ENCODE measurements at places on chromosomes 1 and 21.

DNA sequence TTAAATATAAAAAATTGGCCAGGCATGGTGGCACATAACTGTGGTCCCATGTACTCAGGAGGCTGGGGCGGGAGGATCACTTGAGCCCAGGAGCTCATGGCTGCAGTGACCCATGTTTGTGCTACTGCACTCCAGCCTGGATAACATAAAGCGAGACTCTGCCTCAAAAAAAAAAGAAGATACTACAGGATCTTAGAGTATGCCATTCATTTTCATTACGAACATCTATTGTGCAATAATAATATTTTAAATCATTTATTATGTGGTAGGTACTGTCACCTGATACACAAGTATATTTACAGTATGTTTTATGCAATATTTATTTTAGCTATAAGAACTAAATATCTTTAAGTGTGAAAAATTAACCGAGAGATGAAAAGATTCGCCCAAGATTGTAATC is 9.3 kb upstream of the GIPC2 start:
- DNase-seq, result no peak

GRCh38 chr1:201734786-201735185 is 94.2 kb upstream of the IPO9 start:
- DNase-seq, result no peak

GRCh38 chr21:35982717-35983116 is 77.6 kb downstream of the SETD4 start:
- DNase-seq, result no peak

DNA sequence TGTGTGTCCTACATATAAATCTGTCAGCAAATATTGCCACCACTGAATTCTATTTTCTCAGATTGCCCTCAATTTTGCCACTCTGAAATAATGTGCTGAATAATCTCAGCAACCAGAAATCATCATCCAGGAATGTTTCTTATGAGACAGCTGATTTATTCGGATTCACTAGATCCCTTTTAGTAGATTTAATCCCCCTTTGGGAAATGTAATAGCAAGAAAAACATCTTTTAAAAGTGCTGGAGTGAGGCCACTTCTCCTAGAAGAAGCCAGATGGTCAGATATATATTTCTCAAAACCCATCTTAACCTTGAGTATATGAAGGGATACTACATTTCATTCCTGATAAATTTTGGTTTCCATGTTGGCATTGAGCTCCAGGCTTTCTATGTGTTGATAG is 327.7 kb downstream of the SMYD3 start:
- DNase-seq, result no peak

GRCh38 chr1:3204725-3205124 is 135.7 kb downstream of the PRDM16 start:
- no peak for DNase-seq

DNA sequence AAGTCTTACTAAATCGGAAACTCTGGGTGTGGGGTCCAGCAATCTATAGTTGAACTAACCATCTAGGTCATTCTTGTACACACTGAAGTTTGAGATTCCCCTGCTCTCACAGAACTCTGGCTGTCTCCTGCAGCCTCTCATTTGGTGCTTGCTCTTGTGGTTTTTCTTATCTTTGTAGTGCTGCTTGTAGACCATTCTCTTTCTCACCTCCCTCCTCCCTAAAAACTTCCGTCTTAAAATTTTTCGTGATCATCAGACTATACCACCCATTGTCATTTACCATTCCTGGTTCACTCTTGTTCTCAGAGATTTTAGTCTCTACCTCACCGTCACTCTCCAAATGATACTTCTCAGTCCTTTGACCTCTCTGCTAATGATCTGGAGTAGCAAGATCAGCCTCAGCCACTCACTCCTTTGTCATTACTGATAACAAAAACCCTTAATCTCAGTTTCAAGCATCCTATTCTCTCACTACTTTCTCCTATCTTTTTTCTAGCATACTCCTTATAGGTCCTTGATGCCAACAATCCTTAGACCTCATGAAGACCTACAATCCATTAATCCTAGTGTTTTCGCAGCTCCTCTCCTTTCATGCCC is 13.0 kb upstream of the EPHX4 start:
- no peak for DNase-seq

GRCh38 chr1:42990757-42991346 is 32.2 kb upstream of the SLC2A1 start:
- no peak for DNase-seq

DNA sequence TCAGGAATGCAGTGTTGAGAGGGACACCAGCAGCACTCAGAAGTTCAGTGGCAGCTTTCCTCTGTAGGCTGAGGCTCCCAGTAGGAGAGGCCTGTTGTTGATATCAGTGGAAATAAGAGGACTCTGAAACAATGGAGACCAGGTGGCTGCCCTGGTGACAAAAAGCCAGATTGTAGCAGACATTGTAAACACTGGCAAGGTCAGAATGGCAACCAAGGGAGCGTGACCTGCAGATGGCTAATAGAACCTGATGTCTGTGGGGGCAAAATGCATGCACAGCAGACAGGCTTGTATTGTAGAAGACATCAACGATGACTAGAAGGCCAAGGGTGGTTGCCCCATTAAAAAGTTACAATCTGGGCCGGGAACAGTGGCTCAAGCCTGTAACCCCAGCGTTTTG is 53.1 kb upstream of the GPR37L1 start:
- peak; percentile 74 for DNase-seq

DNA sequence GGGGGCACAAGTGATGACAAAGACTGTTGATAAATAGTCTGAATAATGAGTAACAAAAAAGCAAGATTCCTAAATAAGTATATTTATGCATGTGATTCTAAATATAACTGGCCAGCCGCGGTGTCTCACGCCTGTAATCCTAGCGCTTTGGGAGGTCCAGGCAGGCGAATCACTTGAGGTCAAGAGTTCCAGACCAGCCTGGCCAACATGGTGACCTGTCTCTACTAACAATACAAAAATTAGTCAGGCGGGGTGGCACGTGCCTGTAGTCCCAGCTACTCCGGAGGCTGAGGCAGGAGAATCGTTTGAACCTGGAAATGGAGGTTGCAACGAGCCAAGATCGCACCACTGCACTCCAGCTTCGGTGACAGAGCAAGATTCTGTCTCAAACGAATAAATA is 161.5 kb downstream of the TOMM20 start:
- DNase-seq, result no peak

DNA sequence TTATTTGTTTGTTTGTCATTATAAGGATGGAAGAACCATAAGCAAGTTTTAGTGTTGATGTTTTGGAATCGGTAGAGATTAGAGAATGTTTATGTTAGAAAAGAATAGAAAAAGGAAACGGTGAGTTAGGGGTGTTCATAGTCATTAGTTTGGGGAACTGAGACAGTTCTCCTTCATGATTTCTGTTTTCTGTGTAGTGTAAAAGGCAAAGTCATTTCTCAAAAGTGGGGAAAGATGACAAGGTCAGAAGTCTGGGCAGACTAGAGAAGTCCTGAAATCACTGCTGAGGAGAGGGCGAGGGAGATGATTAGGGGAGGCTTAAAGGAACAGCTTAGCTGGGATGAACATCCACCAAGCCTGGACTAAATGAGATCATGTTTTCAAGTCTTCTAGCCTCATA is 498.9 kb downstream of the TTLL7 start:
- no peak for DNase-seq

- DNase-seq, result no peak
Observed at GRCh38 chr1:35642471-35642955, 1.2 kb upstream of the PSMB2 start.

Data from NCI-H187 treated with DMSO at 0.1 percent for 48 hours (cell line).